ENCODE measurements at places on chromosomes 7 and 10.

GRCh38 chr10:9613338-9614075 lies 1404.2 kb upstream of the CELF2 start:
- no peak for DNase-seq

DNA sequence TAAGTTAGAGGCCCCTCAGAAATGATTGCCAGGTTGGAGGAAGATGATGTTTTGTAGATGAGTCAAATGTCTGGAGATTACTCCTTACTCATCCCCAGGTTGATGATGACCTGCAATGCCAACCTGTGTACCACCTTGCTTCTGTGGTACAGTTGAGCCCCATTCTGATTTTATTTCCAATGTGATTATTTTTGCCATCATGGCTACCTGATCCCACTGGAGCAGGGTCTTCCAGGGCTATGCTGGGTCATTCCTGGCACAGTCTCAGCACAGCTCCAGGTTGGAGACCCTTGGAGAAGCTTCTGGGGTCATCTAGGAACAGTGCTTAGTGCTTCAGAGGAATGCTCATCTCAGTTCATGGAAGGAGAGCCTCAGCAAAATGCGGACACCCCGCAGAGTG lies 34.3 kb downstream of the LRRC18 start:
- no peak for DNase-seq

DNA sequence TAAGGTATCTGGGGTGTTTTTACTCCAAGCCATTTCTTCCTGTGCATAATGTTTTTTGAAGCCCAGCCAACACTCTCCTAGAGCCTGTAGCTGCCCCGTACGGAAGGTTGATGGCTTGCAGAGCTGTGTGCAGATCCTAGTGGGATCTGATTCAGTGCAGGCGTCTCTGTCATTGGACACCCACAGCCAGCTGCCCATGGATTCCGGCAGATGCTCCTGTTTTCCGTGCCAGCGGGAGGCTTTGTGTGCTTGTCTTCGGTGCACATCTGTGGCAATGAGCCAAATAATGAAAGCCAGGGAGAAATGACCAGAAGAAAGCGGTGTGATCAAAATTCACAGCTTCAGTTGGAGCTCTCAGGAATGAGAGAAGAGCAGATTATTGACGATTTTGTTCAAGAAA lies 426.4 kb downstream of the TYW1 start:
- DNase-seq = no peak

DNA sequence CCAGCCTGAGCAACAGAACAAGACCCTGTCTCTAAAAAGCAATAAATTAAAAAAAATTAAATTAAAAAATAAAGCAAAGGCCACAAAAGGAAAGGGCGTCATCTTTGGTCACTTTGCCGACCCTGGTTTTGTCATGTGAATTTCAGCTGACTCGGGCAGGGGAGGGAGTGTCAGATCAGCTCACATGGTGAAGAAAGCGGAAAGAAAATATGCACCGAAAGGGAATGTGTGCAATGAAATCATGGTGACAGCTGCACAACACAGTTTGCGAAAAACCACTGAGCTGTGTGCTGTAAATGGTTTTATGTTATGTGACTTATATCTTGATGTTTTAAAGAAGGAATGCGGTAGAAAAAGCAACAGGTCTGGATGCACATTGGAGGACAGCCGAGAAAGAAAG lies 39.8 kb downstream of the RCC1L start:
- no peak for DNase-seq

DNA sequence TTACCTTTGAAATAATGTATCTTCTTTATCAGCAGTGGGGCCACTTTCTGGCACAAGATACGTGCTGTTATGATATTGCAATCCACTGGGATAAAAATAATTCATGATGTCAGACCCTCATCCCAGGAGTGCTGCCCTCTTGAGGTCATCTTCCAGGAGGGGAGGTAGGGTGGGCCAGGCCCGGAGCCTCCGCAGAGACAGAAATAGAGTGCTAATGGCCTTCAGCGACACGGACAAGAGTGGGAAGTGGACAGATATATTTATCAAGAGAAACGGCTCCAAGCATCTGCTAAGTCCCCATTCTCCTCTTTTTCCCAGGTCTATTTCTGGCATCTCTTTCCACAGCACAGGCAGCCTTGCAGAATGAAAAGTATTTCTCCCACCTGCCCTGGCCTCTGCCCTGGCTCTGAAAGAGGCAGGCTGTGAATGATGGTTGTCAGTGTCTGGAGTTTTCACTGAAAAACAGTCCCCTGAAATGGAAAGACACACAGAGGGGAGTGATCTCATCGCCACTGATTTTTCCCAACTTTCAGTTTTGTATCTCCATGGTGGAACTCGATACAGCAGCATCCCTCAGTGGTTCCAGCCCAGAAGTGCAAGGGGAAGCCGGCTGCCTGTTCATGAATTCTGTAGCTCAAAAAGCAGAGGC lies 251.7 kb upstream of the MYO3A start:
- peak; percentile 2 for DNase-seq

GRCh38 chr10:16828701-16829175 lies 11.5 kb upstream of the RSU1 start:
- peak; percentile 48 for DNase-seq

- peak; percentile 73 for DNase-seq
These were observed 15.6 kb downstream of the CUBN start for GRCh38 chr10:17113889-17114540.

- no peak for DNase-seq
These were observed 535.6 kb downstream of the CNTNAP2 start for GRCh38 chr7:146652176-146652575.

- no peak for DNase-seq
These were observed 10.7 kb downstream of the CEP41 start for GRCh38 chr7:130430115-130430514.

GRCh38 chr10:11068861-11069633 lies 51.4 kb downstream of the CELF2 start:
- no peak for DNase-seq

DNA sequence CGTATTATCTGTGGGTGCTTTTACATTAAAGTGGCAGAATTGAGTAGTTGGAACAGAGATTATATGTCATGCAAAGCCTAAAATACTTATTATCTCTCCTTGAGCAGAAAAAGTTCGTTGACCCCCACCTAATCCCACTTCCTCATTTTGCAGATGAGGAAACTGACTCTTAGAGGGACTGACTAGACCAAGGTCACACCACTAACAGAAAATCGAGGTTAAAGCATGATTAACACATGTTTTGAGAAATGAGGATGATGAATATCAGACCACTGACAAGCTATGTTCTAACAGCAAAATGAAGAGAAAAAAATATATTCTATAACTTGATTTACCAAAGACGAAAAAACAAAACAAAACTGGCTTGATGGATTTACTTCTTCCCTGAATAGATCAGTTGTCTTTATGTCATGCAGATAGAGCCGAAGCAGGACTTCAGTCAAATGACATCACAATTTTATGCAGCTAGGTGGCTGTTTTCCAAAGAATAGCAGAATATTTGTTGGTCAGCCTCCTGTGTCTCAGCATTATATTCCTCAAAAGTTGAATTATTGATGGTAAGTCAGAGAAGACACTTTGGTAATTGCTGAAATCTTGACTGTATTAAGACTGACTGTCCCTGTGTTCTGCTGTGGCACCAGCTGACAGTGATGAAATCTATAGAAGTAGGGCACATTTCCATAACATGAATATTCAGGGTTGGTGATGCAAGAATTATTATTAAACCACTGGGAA lies 24.2 kb upstream of the SMIM30 start:
- DNase-seq = no peak

DNA sequence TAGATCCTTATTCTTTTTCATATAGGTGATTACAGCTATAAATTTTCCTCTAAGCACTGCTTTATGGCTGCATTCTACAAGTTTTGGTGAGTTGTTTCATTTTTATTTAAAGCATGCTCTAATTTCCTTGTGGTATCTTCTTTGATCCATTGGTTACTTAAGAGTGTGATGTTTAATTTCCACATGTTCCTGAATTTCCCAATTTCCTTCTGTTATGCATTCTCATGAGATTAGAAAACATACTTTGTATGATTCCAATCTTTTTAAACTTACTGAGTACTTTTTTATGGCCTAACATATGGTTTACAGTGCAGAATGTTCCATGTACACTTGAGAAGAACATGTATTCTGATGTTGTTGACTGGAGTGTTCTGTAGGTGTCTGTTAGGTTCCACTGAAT lies 53.4 kb downstream of the MYL10 start:
- peak; percentile 34 for DNase-seq
